ENCODE measurements at places on chromosomes 6 and 20.

GRCh38 chr20:9180481-9181257 lies 111.8 kb downstream of the PLCB4 start:
- DNase-seq: no peak

- no peak for DNase-seq
These were observed 50.2 kb downstream of the NCOA3 start for GRCh38 chr20:47551841-47552240.

GRCh38 chr6:151027936-151028838 lies 162.7 kb downstream of the MTHFD1L start:
- DNase-seq: no peak

- DNase-seq: peak; percentile 15
These were observed 34.3 kb downstream of the PYGB start for GRCh38 chr20:25282034-25282781.

- no peak for DNase-seq
These were observed 12.5 kb upstream of the THBD start for GRCh38 chr20:23061734-23062561.

- DNase-seq: no peak
These were observed 463.6 kb upstream of the GJE1 start for GRCh38 chr6:141669141-141669540.

DNA sequence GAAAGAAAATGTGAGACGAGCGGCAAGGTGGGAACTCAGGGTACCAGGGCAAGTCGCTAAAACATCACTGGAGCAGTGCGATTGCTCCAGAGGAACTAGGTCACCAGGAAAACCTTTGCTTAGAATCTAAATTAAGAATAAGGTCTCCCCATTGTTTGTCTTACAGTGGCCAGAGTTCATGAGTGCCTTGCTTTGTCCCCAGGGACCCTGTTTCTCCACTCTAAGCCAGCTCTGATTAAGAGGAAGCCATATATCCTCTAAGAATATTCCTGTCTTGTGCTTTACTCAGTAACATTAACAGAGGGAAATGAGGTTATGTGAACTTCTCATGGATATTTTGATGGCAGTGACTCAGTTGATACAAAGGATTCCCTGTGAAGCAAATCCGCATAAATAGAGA lies 305.8 kb downstream of the CD83 start:
- DNase-seq: no peak

GRCh38 chr6:146790561-146791091 lies 191.9 kb downstream of the ADGB start:
- no peak for DNase-seq

GRCh38 chr6:170151804-170152123 lies 139.1 kb downstream of the DLL1 start:
- no peak for DNase-seq

DNA sequence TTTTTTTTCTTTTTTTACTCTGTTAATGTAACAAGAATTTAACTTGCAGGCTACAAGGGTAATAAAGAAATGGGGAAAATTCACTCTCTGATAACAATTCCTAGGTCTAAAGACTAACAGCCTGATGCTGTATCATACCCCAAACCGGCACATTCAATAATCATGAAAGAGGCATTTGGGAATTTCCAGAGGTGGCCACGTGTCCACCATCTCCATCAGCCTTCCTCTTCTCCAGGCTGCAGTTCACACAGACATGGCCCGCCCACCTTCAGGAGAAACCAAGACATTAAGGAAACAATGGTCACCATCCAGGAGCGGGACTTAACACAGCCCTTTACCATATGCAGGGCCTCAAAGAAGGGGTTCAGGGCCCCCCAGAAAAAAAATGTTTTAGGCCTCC lies 44.8 kb downstream of the PDE10A start:
- DNase-seq: no peak

- no peak for DNase-seq
These were observed 52.5 kb downstream of the SSR1 start for GRCh38 chr6:7260291-7261031.

- no peak for DNase-seq
These were observed 166.4 kb downstream of the TFAP2C start for GRCh38 chr20:56795492-56795891.

GRCh38 chr20:41776421-41776820 lies 158.2 kb upstream of the CHD6 start:
- DNase-seq: no peak

DNA sequence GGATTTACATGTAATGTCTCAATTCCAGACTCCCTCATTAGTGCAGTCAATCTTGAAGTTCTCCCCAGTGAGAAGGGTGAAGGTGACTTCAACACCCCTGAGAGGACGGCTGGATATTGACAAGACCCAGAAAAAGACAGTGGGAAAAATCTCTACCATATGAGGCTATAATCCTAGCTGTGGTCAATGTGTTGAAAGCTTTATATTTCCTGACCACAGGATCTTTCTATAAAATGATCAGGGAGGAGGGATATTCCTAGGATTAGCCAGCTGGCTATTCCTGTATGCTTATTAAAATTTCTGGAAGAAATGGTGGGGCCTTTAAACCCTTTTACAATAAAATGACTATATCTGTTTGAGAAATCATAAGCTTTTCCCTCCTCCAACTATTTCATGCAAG lies 43.0 kb downstream of the TFAP2B start:
- no peak for DNase-seq

- DNase-seq: no peak
These were observed 10.5 kb downstream of the C6orf118 start for GRCh38 chr6:165298875-165299274.

- DNase-seq: no peak
These were observed 10.1 kb downstream of the DPM1 start for GRCh38 chr20:50948132-50948785.

DNA sequence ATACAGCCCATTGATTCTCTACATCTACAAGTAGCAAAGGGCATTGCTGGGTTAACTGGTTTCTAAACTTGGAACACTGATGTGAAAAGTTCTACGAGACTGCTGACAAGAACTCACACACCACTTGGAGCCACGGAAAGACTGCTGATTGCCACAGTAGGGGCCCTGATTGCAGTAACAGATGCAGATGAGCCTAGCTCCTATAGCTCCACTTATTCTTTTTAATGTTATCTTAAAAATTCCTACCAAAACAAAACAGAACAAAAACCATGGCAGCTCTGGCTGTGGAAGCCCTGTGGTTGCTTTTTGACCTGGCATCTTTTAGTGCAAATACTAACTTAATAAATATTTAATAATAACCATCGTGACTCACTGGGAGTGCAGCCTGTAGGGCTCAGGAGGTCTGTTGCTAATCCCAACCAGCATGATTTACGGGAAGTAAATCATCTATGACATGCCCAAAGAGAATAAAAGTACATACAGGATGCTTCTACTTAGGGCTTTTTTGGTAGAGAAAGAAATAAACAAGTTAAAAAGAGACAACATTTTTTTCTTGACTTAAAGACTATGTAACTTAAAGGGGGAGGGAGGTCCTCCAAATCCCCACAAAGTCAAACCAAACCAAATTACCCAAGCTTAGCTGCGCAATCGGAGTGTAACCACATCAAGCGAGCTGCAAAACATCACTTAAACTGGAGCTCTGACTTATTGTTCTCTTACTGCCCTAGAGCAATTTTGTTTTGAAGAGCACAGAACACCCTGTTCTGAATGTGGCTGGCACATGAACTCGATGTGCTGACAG lies 87.2 kb downstream of the FKBP5 start:
- DNase-seq: no peak

- no peak for DNase-seq
These were observed 3.0 kb upstream of the ZBTB22 start for GRCh38 chr6:33320315-33321181.

DNA sequence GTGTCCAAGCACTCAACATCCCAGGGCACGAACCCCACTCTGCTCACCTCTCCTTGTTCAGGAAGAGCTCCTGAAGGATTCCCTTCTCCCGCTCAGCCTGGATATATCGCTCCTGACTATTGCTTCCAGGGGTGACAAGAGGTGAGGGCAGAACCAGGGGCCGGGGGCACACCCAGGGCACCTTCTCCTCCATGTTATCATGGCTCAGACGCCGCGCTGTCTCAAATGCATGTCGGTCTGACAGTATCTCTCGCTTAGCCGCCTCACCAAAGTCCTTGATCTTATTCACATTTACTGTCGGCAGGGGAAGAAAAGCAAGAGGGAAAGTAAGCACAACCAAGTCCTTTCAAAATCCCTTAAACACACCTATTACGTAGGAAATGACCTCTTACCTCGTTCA lies 13.1 kb downstream of the PPP1R10 start:
- DNase-seq: no peak

- no peak for DNase-seq
These were observed 14.8 kb downstream of the MARCKS start for GRCh38 chr6:113871975-113872374.

DNA sequence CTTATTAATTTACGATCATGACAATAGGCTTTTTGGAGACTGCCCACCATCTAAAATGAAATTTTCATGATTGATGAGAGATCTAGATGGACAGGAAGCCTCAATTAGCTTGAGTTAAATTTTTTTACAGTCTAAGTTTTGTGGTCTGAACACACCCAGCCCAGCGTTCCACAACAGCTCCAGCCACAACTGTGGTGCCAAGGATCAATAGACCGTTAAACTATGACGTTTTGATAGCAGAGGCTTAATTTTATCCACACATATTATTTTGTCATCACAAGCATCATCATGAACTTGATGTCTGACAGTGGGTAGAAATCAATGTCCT lies 5.5 kb upstream of the GABRR1 start:
- DNase-seq: no peak

DNA sequence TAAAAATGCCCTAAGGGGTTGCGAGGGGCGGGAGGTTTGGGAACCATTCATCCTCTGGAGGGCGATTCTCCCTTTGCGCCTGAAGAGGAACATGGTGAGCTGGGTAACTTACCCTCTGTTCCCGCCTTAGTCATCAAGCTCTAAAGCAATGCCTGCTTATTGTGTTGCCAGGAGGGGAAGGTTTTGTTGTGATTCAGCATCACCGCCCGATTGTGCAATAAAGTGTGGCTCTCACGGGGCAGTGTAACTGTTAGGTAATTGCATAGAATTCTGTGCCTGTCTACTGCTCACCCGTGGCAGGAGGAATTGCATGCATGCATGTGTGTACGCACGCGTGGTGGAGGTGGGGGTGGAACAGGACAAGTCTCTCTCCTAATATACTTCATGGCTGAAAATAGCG lies 95.5 kb upstream of the AGPAT4 start:
- DNase-seq: no peak

- DNase-seq: no peak
These were observed 12.3 kb upstream of the MTG2 start for GRCh38 chr20:62170536-62170935.

- no peak for DNase-seq
These were observed 79.0 kb downstream of the NRSN1 start for GRCh38 chr6:24205020-24205492.

DNA sequence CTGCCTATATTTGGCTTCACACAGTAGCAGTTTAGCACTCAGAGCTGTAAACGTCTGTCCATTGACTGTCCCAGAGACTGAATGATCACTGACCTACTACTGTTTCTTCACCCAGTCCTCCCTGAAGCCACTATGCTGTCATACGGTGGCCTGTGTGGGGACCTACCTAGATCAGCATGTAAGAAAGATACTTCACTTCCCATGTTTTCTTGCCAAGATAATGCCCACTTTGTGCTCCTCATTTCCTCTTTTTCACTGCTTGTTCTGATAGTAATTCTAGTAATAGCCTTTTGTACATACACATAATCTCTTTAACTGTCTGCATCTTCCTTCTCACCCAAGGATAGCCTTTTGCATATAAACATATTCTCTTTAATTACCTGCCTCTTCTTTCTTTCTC lies 109.9 kb upstream of the TIAM2 start:
- no peak for DNase-seq

DNA sequence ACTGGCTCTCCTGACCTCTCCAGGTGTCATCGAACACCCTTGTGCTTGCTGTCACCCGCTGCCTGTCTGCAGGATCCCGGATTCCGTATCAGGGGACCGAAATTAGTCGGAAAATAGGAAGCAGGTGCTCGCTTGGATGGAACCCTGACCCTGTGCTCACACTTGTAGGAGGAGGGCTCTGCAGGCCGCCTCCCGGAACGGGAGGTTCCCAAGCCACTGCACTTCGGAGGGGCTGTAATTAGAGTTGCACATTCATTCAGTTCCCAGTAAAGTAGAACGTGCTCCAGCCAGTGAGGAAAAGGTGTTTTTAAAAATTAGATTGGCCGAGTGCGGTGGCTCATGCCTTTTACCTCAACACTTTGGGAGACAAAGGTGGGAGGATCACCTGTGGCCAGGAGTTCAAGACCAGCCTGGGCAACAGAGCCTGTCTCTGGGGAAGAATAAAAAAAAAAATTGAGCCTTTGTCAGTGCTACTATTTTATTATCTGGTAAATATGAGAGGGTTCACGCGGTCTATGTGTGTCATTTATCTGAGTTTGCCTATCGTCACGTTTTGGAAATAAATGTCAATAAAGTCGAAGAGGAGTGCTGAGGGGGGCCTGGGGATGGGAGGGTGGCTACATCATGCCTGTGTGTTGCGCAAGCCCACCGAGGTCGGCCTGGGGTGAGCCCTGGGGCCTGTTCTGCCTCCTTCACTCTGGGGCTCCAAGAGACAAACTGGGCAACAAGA lies 1.5 kb upstream of the GMEB2 start:
- peak; percentile 73 for DNase-seq

- DNase-seq: no peak
These were observed 66.1 kb upstream of the GLP1R start for GRCh38 chr6:38982470-38982869.

GRCh38 chr20:48395816-48396546 lies 431.8 kb downstream of the PREX1 start:
- DNase-seq: no peak

DNA sequence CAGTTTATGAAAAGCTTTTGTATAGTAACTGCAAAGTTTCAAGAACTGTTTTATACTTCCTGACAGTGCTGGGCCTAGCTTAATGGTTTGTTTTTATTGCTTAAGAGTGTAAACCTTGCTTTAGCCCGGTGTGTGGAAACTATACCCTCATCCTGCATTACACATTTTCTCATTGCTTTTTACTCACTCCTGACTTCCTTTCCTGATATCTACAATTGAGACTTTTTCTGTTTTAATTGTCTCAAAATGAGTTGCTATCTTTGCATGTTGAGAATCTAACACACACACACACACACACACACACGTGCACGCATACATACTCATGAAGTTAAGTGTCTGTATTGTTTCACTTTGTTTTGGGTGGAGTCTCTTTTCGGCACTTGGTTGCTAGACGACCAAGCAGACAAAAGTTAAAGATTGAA lies 16.7 kb downstream of the BMP2 start:
- DNase-seq: peak; percentile 51

Measured in left colon (tissue), 2 donors.